ENCODE measurements at places on chromosomes 3 and 15.

DNA sequence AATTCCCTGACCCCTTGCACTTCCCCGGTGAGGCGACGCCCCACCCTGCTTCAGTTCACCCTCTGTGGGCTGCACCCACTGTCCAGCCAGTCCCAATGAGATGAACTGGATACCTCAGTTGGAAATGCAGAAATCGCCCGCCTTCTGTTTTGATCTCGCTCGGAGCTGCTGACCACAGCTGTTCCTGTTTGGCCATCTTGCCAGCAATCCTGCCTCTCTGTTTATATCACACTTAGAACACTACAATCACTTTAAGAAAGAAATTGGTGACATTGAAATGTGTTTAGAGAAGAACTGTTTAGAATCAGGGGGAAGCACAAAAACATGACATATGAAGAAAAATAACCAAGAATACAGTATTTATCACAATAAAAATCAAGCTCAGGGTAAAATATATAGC lies 127.5 kb upstream of the SUCLG2 start:
- no peak overlapping the region for H3K27ac ChIP-seq
- H3K36me3 ChIP-seq, result no peaks in the 10 kb centered on the region
- no peak for DNase-seq

- no peaks in the 10 kb centered on the region for H3K36me3 ChIP-seq
- no peak for DNase-seq
- peaks cover 18% of the 10 kb centered on the region for H3K4me1 ChIP-seq
- H3K4me3 ChIP-seq, result peak overlapping the region; percentile 79
Observed at GRCh38 chr3:160224811-160225175, 429 bp upstream of the C3orf80 start.

DNA sequence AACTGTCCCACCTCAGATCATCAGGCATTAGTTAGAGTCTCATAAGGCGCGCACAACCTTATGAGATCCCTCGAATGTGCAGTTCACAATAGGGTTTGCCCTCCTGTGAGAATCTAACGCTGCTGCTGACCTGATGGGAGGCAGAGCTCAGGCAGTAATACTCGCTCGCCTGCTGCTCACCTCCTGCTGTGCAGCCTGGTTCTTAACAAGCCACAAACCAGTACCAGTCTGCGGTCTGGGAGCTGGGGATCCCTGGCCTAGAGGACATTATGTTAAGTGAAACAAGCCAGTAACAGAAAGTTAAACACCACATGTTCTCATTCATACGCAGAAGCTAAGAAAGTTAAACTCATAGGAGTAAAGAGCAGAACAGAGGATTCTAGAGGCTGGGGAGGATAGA lies 47.0 kb downstream of the MAP3K13 start:
- H3K27ac ChIP-seq, result no peak overlapping the region
- H3K36me3 ChIP-seq, result no peaks in the 10 kb centered on the region
- no peak overlapping the region for H3K4me3 ChIP-seq
- no peak for DNase-seq

GRCh38 chr3:93904568-93904967 lies 69.1 kb downstream of the PROS1 start:
- DNase-seq, result no peak
- H3K4me3 ChIP-seq, result no peak overlapping the region
- no peaks in the 10 kb centered on the region for H3K36me3 ChIP-seq
- peaks cover 3% of the 10 kb centered on the region for H3K27me3 ChIP-seq
- no peaks in the 10 kb centered on the region for H3K4me1 ChIP-seq

DNA sequence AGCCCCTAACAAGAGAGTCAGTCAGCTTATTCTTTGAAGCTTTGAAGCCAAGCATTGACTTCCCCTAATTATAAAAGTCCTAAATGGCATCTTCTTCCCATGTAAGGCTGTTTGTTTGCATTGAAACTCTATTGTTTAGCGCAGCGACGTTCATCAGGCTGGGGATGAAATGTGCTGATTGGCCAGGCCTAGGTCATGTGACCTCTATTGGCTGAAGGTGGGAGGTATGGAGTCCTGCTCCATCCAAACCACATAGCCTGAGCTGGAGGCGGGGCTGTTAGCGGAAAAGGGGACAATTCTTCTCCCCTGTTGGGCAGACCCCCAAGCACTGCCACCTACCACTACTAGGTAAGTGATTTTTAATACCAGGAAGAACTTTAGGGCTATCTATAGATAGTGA lies 145.3 kb upstream of the PRR23C start:
- H3K27me3 ChIP-seq, result no peaks in the 10 kb centered on the region
- H3K36me3 ChIP-seq, result no peaks in the 10 kb centered on the region
- no peak overlapping the region for H3K4me3 ChIP-seq
- DNase-seq, result no peak

DNA sequence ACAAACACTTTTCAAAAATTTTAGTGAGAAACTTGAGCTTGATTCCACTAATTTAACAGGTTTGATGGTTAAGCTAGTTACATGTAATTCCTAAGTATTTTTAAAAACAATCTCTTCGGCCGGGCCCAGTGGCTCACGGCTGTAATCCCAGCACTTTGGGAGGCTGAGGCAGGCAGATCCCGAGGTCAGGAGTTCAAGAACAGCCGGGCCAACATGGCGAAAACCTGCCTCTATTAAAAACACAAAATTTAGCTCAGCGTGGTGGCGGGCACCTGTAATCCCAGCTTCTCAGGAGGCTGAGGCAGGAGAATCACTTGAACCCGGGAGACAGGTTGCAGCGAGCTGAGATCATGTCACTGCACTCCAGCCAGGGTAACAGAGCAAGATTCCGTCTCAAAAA lies 25.3 kb downstream of the TRA2B start:
- no peak for DNase-seq
- H3K27me3 ChIP-seq, result no peaks in the 10 kb centered on the region
- H3K4me3 ChIP-seq, result no peak overlapping the region
- H3K4me1 ChIP-seq, result no peaks in the 10 kb centered on the region

- H3K27ac ChIP-seq, result no peak overlapping the region
- DNase-seq, result peak; percentile 62
- H3K36me3 ChIP-seq, result no peaks in the 10 kb centered on the region
- no peak overlapping the region for H3K4me3 ChIP-seq
- H3K4me1 ChIP-seq, result peaks cover 5% of the 10 kb centered on the region
- H3K27me3 ChIP-seq, result no peaks in the 10 kb centered on the region
Observed at GRCh38 chr3:61530355-61530754, 31.0 kb upstream of the PTPRG start.

DNA sequence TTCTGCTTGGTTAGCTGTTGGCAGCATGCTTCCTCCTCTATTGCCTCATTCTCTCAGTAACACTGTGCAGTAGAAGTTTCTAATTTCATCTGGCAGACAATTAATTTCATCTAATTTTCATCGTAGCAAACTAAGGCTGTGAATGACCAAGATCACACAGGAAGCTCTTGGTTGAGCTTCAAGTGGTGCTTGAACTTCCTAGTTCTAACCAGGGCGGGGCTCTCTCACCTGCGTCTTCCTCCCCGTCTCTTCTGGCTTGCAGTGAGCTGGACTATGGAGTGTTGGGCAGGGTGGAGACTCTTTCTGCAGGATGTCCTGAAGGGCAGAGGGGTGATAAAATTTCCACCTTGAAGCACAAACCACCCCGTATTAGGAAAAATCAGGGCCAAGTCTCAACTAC lies 2.0 kb upstream of the IL16 start:
- no peak overlapping the region for H3K27ac ChIP-seq
- no peaks in the 10 kb centered on the region for H3K27me3 ChIP-seq
- no peaks in the 10 kb centered on the region for H3K36me3 ChIP-seq
- DNase-seq, result no peak
- H3K4me3 ChIP-seq, result no peak overlapping the region

GRCh38 chr3:112303764-112304325 lies 9.8 kb upstream of the SLC9C1 start:
- H3K4me1 ChIP-seq, result peaks cover 13% of the 10 kb centered on the region
- no peaks in the 10 kb centered on the region for H3K27me3 ChIP-seq
- no peaks in the 10 kb centered on the region for H3K36me3 ChIP-seq
- DNase-seq, result no peak
- H3K27ac ChIP-seq, result no peak overlapping the region

GRCh38 chr15:85607141-85607806 lies 187.5 kb downstream of the KLHL25 start:
- H3K27me3 ChIP-seq, result no peaks in the 10 kb centered on the region
- H3K4me1 ChIP-seq, result peaks cover 11% of the 10 kb centered on the region
- no peak overlapping the region for H3K4me3 ChIP-seq
- peak overlapping the region; percentile 17 for H3K27ac ChIP-seq
- peaks cover 6% of the 10 kb centered on the region for H3K36me3 ChIP-seq

- no peaks in the 10 kb centered on the region for H3K27me3 ChIP-seq
- H3K4me3 ChIP-seq, result no peak overlapping the region
- no peak overlapping the region for H3K27ac ChIP-seq
- H3K36me3 ChIP-seq, result no peaks in the 10 kb centered on the region
- DNase-seq, result peak; percentile 41
Observed at GRCh38 chr3:95319921-95320494, 1257.1 kb downstream of the NSUN3 start.

- no peak overlapping the region for H3K4me3 ChIP-seq
- H3K4me1 ChIP-seq, result no peaks in the 10 kb centered on the region
- H3K36me3 ChIP-seq, result no peaks in the 10 kb centered on the region
- H3K27me3 ChIP-seq, result no peaks in the 10 kb centered on the region
- H3K27ac ChIP-seq, result no peak overlapping the region
- no peak for DNase-seq
Observed at GRCh38 chr3:85432081-85432480, 473.3 kb downstream of the CADM2 start.

GRCh38 chr15:22956978-22957260 lies 23.2 kb downstream of the CYFIP1 start:
- no peaks in the 10 kb centered on the region for H3K27me3 ChIP-seq
- H3K4me1 ChIP-seq, result no peaks in the 10 kb centered on the region
- no peak overlapping the region for H3K4me3 ChIP-seq
- H3K36me3 ChIP-seq, result no peaks in the 10 kb centered on the region
- DNase-seq, result peak; percentile 26
